ENCODE measurements at places on chromosomes 2 and 18.

DNA sequence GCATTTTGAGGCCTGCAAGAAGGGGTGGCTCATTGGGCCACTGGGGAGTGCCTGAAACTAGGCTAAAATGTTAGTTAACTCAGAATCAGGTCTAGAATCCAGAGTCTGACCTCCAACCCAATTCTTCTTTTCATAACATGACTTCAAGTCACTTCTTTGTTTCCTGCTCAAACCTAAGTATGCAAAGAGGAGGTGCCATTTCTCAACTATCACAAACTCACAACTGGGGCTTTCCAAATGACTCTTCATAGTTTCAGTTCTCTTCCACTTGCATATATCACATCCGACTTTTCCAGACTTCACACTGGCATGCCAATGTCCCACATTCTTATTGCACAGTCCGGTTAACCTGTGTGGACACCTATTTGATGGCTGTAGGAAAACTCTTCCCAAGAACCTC is 211.6 kb downstream of the TCF4 start:
- no peak for DNase-seq

DNA sequence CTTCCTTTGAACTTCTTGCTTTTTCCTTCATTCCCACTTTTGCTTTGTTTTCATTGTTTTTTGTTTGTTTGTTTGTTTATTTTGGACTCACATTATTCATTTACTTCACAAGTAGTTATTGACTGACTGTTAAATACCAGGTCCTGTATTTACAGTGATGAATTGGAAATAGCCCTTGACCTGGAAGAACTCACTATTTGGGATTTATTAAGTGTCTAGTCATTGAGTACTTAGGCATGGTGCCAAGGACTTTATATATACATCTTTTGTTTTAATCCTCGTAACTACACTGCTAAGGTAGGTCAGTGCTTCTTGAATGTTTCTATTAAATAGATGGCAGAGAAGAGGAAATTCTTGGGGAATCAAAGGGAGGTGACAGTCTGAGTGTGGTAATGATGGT is 11.1 kb downstream of the SPOPL start:
- no peak for DNase-seq

- no peak for DNase-seq
Measured at GRCh38 chr2:149084924-149085795, 46.7 kb downstream of the LYPD6B start.

DNA sequence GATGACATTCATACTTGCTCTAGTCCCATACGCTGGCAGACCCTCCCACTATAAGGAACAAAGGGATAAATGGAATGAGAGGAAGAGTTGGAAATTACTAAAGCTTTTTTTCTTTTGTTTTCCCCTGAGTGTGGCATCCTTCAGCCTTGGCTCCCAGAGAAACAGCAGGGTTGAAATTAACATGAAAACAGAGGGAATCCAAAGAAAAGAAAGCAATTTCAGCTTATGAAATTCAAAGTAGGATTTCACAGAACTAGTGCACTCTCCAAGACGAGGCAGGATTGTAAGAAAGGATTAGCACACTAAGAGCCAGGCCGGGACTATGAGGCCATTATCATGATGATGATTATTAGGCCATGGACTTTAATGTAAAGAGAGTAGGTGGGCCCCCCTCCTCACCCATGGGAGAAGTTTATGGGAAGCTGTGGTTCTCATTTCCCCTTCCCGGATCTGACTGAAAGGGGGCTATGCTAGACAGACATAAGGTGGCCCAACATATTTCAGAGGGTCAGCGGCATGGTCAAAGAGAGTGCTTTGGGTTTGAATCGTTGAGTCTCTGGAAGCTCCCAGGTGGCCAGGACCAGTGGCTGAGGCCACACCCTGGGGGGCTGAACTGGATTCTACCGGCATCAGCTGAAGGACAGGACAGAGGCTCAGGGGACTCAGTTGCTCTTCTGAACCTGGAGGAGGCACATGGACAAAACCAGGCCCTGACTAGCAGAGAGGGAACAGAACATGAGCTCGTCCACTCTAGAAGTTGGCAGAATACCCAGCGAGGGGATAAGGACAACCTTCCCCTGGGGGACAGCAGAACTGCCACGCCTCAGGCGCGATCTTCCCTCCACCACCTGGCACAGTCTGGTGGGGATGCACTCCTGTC is 100.1 kb upstream of the ARL4C start:
- no peak for DNase-seq
